ENCODE measurements at places on chromosomes 2 and 18.

GRCh38 chr2:9703701-9704221, 73.0 kb upstream of the YWHAQ start:
- no peak for DNase-seq

DNA sequence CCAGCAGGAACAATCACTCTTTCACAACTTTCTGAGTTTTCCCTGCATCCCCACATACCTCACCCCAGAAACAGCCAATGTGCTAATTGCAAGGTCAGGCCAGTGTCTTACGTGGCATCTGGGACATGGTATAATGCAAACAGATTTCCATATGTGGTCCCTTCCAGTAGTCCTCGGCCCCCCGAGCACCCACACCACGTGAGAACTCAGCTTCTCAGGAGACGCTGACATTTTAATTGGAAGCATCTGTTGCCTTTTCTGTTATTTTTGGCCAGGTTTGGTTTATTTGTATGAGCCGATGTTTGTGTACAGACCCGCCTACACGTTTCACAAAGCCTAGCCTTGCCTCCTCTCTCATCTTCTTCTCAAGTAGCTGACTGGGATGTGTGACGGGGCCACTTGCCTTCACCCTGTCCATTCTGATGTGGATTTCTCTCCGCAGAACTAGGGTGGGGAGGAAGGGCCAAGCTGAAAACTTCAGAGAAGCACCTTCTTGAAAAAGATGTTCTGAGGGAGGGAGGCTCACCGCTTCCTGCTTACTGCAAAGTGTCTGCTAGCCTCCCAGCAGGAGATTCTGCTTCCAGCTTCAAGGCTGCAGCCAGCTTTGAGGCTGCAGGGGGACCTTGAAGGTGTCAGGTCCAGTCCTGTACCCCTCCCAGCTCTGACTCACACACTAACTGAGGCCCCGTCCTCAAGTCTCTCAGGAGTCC, 109.6 kb upstream of the SLC14A2 start:
- no peak for DNase-seq

DNA sequence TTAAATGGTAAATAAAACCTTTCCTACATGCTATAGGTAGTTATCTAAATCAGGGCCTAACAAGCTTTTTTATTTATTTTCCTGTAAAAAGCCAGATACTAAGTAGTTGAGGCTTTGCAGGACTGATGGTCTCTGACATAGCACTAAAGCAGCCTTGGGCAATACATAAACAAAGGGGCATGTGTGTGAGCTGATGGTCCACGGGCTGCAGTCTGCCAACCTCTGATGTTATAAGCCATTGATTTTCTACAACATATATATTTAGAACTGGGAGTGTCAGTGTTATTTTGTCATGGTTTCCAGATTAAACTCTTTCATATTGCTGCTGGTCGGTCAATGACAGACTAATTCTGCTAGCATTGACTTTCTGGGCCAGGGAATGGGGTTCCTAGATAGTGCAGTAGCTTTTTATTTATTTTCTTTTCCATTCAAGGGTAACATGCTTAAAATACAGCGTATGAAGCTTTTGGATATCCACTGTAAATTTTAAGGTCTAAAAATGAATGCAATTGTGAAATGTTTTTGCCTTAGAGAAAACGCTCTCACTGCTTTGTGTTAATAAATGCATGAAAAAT, 134.0 kb downstream of the NEDD4L start:
- no peak for DNase-seq

GRCh38 chr18:11425211-11425610, 184.2 kb upstream of the SLC35G4 start:
- DNase-seq = no peak

GRCh38 chr2:97806738-97807618, 93.6 kb downstream of the ZAP70 start:
- peak; percentile 55 for DNase-seq

DNA sequence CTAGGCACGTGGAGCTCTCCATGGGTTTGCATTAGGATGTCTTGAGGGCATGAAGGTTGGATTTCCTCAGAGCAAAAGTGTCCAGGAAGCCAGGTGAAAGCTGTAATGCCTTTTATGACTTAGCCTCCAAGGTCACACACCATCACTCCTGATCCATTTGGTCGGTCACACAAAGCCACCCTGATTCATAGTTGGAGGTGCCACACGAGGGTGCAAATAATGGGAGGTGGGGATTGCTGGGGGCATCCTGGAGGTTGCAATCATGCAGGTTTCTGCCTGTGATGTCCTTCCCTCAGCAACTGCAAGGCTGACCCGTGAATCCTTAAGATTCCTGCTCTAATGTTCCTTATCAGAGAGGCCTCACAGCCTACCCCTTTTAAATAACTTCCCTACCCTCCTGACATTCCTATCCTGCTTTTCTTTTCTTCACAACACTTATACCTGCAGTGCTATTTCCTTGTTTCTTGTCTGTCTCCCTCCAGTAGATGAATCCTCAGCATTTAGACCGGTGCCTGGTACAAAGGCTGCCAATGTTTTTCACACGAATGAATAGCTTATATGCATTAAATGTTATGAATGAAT, 97.1 kb downstream of the LIPG start:
- DNase-seq = no peak

GRCh38 chr2:174595891-174596397, 1.7 kb downstream of the WIPF1 start:
- DNase-seq = no peak

DNA sequence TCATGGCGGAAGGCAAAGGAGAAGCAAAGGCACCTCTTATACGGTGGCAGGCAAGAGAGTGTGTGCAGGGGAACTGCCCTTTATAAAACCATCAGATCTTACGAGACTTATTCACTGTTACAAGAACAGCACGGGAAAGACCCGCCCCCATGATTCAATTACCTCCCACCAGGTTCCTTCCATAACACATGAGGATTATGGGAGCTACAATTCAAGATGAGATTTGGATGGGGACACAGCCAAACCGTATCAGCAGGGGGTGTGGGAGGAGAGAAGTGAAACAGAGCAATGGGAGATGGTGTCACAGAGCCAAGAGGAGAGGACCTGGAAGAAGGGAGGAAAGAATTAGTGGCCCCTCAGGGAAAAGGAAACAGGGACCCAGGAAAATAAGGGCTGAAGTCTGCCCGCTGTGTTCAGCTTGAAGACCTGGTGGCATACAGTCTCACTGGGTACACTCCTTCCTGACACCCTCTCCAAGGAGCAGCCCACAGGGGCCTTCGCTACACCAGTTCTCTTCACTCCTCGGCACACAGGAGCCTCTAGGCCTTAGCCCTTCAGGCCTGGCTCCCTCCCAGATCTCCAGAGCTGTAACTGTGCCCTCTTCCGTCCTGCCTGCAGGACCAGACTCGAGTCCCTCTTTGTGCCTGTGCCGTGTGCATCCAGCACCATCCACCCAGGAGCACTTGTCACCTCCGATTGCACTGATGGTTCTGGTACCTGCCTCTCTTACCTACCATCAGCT, 262.1 kb downstream of the EIPR1 start:
- DNase-seq = no peak

DNA sequence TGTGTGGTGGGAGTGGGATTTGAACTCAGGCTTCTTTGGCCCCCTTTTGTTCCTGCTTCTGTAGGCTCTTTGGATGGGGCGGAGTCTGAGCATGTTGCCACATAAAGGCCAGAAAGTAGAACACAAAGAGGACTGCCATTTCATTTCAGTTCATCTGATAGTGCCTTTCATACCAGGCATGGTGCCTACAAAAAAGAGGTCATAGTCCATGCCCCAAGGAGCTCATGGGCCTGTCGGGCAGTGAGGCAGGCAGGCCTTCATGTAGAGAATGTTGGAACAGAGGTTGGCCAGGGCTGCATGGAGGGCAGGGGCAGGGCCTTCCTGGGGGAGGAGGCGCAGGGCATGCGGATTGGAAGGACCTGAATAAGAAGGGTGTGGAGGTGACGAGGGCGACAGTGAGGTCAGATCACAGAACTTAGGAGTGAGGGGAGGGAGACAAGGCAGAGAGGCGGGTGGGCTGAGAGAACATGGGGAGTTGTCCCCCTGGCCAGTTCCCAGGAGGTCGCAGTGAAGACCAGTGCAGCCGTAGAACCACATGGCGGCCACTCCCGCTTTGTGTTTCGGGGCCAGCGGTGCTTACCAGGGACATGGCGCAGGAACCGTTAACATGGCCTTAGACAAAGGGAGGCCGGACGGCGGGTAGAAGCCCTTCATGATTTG, 49.1 kb downstream of the ITGB1BP1 start:
- no peak for DNase-seq

DNA sequence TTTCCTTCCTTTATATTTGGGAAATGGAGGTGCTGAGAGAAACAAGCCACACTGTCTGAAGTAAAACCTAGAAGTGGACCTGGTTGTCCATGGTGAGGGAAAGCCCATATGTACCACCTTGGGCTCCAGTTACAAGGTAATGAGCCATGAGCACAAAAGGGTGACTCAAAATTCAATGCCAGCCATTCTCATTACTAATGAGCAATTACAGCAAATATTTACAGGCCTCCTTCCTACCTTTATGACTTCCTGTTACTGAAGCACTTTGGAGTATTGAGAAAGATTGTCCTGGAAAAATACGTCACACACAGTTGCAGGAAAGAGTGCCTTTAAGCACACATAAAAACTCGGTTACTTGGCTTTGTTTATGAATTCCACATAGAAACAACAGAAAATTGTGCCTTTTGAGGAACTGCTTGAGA, 9.1 kb downstream of the EPAS1 start:
- no peak for DNase-seq

DNA sequence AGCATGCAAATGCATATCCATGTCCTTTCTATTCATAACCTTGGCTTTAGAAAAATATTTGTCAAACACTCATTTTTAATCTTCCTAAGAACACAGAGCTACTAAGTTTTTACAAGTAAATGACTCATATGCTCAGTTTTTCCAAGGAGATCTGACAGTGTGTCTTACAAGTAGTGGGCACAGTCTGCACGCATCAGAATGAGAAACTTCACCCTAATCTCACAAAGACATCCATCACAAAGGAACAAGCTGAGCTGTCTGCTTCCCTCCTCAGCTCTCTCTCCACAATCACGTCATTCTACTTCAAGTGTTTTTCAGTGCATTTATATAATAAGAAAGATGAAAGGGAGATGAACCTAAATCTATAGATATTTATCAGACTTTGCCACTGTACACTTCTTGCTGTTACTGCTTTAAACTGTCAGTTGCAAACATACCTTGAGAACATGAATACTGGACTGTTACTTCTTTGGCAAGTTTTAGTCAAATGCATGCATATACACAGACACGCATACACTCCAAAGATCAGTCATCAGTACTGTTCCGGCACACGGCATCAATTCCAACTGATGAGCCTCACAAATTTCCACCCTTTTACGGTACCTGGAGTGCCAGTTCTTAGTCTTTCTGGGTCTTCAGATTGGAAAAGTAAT, 75.7 kb downstream of the RBMS1 start:
- no peak for DNase-seq

All from C1 segment of cervical spinal cord (tissue), 14 donors.